Calu3 (cell line): ENCODE measurements at places on chromosomes 6 and 20. TPM values are rescaled to one million over a fixed set of nuclear protein-coding genes. Genes with fewer than 3 reads are reported as not detected.

Gene CLPSL2
- total RNA-seq: not detected in 2 replicates

Gene KCNQ2
- 0.07 and 0.38 TPM in 2 replicates for total RNA-seq

Gene RAB44
- not detected in 2 replicates for total RNA-seq

Gene OR2B6
- 0.78 and 1.5 TPM in 2 replicates for total RNA-seq

Gene PTCRA
- not detected in 2 replicates for total RNA-seq

Gene VGLL2
- not detected in 2 replicates for total RNA-seq

Gene MOXD1
- total RNA-seq: 13.2 and 13.6 TPM in 2 replicates

Gene SPATA25
- 3.8 and 5.8 TPM in 2 replicates for total RNA-seq

Gene SLC22A3
- 3.3 and 8.1 TPM in 2 replicates for total RNA-seq

DNA sequence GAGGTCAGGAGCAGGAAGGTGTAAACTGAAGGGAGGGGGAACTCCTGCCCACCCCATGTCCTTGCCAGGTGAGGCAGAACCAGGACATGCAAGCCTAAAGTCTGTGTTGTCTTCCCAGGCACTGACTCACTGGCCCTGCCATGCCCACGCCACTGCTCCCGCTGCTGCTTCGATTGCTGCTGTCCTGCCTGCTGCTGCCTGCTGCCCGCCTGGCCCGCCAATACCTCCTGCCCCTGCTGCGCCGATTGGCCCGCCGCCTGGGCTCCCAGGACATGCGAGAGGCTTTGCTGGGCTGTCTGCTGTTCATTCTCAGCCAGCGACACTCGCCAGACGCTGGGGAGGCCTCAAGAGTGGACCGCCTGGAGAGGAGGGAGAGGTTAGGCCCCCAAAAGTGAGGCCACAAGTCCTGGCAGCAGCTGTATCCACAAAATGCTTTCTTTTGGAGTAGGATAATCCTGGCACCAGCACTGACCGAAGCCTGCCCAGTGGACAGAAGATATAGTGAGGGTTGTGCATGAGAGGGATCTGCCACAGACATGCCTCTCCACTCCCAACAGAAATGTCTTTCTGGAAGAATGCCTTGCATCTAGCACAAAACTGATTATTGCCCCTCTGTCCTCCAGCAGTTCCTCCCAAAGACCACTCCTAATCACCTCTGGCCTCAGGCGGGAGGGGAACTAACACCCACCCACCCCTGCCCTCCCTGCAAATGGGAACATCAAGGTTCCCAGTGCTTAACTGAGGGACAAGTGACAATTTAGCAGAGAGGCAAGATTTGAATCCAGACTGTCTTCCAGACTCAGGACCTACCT, 812 bp downstream of the MYMX start:
- peak; percentile 26 for DNase-seq

DNA sequence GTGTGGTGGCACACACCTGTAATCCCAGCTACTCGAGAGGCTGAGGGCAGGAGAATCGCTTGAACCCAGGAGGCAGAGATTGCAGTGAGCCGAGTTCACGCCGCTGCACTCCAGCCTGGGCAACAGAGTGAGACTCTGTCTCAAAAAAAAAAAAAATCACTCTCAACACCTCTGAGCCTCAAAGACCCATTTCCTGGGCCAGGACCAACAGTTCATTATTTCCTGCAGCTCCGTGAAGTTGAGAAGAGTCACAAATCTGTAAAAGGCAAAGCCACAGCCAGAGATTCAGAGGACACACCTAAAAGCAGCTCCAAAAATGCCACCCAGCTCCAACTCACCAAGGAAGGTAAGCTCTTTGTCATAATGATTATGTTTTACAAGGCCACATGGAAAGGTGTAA, 15.2 kb upstream of the NOP56 start:
- no peak for DNase-seq

GRCh38 chr20:36497856-36498255, 43.5 kb upstream of the MYL9 start:
- no peak for DNase-seq

DNA sequence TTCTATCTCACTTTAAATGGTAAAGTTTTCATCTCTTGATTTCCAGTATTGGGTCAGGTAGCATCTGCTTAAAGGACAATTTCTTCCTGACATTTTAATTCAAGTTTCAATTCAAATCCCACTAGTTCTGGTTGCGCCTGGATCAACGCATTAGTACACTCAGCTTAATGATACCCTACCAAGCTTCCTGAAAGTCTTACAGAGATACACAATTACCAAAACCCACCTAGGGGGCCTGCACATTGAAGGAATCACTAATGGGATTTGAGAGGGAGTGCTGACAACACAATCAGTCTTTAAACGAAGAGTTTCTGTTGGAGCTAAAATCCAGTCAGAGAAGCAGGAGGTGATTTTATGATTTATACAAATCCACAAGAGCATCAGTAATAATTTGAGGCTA, 293.0 kb downstream of the PHF3 start:
- DNase-seq: no peak

GRCh38 chr6:1423578-1423977, 34.2 kb downstream of the FOXF2 start:
- DNase-seq: no peak

- DNase-seq: no peak
These were observed 149.5 kb downstream of the BMP2 start for GRCh38 chr20:6916938-6917337.

DNA sequence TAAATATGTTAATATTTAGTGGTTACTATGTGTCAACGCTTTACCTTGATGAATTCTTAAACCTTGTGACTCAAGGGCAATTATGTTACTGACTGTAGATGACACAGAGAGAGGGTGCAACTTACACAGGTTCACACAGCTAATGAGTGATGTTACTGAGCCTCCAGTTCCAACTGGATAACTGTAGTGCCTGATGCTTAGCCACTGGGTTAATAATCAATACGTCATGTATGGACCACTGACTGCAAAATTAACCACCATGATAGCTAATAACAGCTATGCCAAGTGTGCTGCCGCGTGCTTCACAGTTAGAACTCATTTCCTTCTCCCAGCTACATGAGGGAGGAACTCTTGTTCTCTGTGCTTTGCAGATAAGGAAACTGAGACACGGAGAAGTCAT, 45.4 kb downstream of the SIRPA start:
- DNase-seq: no peak

DNA sequence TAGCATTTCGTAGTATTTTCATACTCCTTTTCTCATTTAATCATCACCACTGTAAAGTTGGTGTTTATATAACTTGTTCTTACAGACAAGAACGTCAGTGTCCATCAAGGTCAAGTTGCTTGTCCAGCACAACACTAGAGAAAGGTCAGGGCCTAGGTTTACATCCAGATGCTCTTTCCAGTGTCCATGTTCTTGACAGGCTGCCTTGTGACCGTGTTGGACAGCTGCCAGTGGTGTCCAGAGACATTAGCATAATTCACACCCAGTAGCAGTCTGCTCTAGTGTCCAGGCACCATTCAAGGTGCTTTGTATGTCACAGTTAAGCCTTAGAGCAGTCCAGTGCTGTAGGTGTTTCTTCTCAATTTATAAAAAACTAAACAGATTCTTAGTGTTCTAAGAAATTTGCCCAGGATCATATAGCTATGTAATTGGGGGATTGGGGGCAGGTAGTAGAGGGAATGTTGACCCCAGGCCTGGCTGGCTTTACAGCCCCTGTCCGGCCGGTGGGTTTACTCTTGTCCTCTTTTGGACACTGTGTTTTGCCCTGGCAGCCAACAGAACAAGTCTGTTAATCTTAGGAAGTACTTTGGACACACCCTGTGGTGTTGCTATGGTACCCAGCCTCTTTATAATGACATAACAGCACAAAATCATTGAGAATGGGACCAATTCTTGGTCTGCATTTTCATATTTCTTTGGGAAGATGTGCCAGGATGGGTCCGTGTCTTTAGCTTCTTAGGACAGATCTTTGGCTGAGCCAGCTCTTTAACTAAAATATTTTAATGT, 8.0 kb downstream of the STK35 start:
- DNase-seq: no peak

DNA sequence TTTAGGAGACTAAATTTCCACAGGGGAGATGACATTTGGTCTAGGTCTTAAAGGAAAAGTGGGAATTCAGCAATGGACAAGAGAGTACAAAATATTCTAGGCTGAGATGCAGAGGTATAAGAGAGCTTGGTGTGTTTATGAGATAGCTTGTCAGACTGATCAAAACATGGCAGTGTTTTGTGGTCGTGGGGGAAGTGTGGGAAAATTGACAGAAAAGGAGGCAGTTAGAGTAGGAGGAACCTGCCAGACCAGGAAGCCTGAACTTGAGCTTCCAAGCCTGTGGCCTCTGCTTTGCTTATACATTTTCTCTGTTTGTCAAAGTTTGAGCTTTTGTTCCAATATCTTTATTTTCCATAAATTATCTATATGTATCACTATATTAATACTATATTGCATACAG, 69.5 kb upstream of the MAP3K7 start:
- no peak for DNase-seq

GRCh38 chr6:84804720-84805119, 40.3 kb upstream of the TBX18 start:
- DNase-seq: no peak

DNA sequence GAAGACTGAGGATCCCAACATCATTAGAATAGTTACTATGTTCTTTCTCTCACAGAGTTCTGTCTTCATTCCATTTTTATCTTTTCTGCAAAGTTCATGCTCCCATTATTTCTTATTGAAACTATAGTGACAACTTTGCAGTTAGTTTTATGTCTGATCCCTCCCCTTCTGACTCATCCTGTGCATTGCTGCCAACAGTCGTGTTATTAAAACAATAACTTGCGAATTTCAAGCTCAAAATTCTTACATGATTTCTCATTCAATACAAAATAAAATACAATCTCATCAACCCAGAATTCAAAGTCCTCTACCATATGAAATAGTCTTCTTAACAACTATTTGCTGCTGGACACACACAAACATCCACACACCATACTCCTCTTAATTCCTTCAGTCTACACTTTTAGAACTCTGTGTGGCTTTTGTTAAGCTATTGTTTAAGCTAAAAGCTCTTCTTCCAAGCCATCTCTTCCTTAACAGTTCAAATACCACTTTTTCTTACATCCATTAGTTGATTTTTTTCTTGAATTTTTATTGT, 261.4 kb upstream of the IRAK1BP1 start:
- DNase-seq: no peak

GRCh38 chr6:116206231-116206903, 47.5 kb downstream of the TSPYL4 start:
- DNase-seq: no peak

DNA sequence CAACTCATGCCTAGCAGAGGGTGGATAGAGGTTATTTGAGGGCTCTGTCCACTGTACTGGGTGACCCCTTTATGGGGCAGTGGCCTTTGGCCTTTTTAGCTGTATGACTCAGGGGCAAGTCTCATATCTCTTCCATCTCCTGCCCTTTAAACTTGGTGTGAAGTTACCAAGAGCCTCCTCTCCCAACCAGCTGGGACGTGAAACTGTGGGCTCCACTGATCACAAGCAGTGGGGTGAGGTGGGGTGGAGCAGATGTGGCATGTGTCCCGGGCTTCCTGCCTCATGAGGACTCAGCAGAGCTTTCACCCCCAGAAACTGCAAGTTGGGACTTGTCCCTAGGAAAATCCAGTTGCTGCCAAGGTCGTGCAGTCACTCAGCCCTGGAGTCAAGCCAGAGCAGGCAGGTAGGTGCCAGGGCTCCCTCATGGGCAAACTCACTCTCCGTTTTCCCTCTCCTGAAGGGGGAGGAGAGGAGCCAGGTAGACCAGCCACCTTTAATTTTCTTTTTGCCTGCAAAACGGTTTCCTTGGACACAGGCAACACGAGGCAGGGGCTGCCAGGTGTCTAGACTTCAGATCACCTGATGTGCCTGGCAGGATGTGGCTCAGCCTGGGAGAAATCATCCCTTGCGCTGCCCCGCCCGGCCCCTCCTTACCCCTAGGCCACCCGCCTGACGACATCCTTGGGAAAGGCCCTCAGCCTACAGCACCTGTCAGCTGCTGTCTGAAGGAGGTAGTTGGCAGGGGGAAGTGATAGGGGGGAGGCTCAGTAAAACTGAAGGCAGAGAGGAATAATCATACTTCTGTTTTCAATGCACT, 4.0 kb downstream of the CDKN1A start:
- peak; percentile 87 for DNase-seq
